ENCODE measurements at places on chromosomes 3 and 15.
A peak's percentile ranks its signal among the peaks of the same experiment; 100 is the strongest.

- no peak for DNase-seq
These were observed 15.9 kb upstream of the CHST2 start for GRCh38 chr3:143103652-143104051.

- DNase-seq: no peak
These were observed 207.8 kb downstream of the MTHFS start for GRCh38 chr15:79689030-79689429.

DNA sequence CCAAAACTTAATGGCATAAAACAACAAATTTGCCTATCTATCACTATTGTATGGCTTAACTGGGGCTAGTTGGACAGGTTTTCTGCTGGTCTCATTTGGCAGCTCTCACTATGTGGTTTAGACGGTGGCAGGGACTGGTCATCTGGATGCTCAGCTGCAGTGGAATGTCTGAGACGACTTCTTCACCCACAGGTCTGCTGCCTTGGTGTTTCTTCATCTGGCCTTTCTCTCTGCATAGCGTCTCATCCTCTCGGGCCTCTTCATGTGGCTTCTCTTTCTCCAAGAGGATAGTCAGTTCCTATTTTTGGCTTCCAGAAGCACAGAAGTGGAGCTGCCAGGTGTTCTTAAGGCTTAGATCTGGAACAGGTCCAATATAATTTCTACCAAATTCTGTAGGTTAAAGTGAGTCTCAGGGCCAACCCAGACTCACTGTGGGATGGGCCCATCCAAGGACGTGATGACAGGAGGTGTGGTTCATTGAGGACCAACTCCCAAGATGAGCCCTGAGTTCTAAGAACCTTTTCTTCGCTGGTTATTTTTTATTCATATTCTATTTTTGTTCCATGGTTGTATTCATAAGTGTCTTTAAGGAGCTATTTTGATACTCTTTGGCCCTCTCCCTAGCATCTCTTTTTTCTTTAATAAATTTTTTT, 18.6 kb downstream of the UBE2Q2 start:
- no peak for DNase-seq

DNA sequence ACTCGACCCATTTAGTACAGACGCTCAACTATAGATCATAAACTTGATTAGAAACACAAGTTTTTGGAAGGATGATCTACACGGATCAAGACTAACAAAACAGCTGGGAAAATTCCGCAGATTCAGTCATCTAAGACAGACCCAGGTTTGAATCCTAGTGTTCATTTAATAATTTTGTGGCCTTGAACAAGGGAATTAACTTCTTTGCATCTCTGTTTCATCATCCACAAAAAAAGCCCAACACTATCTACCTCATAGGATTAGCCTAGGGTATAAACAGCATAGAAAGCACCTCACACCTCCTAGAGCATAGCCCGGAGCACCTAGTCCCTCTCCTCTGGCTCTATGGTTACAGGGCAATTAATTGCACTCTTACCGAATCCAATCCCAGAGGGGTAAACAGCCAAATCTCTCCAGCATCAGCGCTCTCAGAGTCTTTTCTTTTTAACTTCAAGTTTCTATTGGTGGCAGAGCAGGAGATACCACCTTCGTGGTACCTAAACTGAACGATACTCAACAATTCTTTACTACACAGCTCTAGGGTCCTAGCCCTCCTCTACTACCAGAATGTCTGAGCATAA, 3.5 kb downstream of the TBL1XR1 start:
- no peak for DNase-seq

DNA sequence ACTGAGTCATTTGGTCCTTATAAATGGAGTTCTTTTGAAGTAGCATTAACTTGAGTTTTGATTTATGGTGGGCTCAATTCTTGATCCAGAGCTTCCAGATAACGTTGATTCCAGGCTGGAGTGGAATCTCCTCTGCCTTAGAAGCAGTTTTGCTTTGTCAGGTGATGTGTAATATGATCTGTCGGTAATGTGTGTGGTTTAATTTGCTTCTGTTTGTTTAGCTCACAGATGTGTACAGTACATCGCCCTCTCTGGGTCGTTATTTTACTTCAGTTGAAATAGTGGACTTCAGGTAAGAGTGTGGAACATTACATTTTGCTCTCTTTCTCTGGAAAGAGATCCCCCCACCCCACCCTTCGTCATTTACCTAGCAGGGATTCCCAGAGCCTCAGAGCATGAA, 23.1 kb downstream of the C3orf52 start:
- no peak for DNase-seq

- DNase-seq: no peak
These were observed 90.4 kb downstream of the XXYLT1 start for GRCh38 chr3:195180490-195181112.

DNA sequence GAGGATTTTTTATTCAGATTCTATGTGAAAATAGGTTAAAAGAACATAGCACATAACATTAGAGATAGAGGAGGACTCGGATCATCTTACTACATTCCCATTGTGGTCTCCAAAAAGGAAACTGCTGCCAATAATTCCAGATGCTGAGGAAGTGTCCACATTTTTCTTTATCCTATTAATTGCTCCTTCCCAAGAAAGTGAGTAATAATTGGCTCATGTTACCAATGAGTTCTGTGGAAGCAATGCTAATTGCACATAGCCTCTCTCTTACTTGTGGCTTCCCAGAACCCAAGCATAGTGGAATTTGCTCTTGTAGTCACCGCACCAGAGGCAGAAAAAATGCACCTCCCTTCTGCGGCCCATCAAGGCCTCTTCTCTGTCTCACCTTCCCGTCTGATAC, 208.4 kb downstream of the PLOD2 start:
- no peak for DNase-seq

- DNase-seq: no peak
These were observed 339.8 kb upstream of the WNT5A start for GRCh38 chr3:55826731-55827496.

GRCh38 chr15:60389261-60390077, 8.3 kb downstream of the ANXA2 start:
- peak; percentile 87 for DNase-seq

GRCh38 chr3:76470285-76470684, 569.6 kb upstream of the ROBO2 start:
- DNase-seq: no peak

DNA sequence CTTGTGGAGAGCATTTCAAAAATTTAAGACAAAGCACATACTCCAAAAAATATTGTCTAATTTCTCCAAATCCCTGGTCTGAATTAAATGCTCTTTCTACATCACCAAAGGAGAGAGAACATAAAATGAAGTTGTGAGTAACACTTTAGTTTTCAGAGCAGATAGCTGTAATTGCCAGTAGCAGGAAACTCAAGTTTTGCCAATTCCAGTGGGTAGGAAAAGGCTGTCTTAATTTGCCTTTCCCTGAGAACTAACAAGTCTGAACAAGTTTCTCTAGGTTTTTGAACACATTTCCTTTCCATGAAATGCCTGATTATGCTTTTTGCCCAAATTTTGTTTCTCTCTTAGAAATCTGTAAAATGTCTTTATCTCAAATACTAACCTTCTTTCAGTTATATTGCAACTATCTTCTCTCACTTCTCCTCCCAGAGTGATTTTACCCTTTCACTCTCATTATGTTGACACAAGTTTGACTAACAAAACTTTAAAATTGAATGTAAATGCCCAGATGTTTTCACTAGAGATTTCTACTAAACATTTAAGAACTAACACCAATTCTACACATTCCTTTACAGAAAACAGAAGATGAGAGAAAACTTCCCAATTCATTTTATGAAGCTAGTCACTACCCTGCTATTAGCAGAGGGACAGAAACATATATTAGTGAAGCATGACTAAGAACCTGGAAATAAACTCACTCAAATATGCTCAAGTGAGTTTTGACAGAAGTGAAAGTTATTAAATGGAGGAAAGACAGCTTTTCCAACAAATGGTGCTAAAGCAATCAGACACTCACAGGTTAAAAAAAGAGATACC, 38.4 kb downstream of the RFX7 start:
- DNase-seq: no peak

GRCh38 chr3:16795581-16795980, 89.2 kb upstream of the PLCL2 start:
- no peak for DNase-seq

GRCh38 chr3:45955017-45955647, 11.9 kb downstream of the CXCR6 start:
- DNase-seq: no peak

Measured in CD4-positive, CD25-positive, alpha-beta regulatory T cell (primary cell).